ENCODE measurements at places on chromosomes 1 and 21.

- no peak for DNase-seq
Observed at GRCh38 chr1:165565751-165566490, 22.1 kb downstream of the LRRC52 start.

GRCh38 chr1:175735144-175735543, 8.3 kb downstream of the TNR start:
- no peak for DNase-seq

DNA sequence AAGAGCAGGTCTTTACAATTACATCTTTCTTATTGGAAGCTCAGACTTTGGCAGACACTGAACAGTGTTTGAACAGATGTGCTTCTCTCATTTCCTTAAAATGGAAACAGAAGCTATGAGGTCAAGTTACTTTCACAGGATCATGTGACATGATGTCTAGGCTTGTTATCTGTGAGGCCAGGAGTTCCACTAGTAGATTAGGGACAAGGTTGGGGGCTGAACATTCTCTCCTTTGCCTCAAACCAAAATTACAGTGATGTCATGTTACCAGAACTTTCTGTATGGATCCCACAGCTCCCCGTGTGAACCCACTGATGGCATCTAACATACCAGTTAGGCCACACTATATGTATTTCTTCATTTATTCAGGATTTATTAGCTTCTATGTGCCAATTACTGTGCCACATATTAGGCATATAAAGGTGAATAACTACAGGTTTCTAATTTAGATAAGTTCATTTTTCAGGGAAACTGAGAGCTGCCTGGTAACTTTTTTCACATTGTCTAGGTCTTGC, 6.0 kb downstream of the DYNLT5 start:
- DNase-seq, result no peak

DNA sequence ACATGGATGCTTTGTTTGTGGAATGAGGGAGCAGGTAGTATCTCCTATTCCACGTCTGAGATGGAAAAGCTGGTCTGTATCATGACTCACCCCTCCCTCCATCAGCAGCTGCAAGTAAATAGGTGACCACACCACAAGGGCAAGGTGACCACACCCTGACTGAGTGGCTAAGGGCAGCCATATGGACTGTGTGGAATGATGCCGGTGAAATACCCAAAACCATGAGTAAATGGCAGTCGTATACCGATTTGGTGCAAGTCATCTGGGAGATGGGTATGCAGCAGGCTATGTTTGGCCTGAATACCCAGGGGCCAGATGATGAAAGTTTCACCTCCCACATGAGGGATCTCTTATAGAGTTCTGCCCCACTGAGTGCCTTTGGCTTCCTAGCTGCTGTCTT, 15.8 kb upstream of the UBE2U start:
- no peak for DNase-seq

DNA sequence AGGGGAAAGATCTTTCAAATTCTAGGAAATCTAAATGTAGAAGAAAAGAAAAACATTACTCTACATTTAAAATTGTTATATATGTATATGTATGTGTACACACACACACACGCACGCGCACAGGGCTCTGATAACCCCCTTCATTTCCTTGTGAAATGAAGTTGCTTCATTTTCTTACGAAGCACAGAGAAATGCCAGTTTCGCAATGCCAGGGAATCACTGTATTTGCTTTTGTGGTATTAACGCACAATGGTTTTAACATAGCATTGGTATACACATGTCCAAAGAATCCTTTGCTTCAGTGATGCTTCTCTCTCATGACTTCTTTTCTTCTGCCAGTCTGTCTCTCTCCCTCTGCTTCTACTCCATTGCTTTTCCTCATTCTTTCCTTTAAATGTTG, 8.4 kb upstream of the DDAH1 start:
- no peak for DNase-seq

DNA sequence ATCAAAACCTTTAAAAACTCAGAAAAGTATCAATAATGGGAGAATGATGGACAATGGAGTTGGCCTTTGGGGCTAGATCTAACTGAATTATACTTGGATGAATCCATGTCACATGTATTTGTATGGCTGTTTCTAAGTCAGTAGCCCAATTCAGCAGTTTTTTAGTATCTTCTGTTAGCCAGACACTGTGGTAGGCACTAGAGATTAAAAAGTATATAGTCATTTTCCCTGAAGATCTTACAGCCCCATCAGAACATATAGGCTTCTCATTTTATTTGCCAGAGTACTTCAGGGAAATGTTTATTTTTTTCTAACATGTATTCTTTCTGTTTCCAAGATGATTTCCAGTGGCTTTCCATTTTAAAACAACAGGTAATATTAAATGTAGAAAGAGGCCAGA, 273.7 kb downstream of the NFIA start:
- DNase-seq, result no peak

DNA sequence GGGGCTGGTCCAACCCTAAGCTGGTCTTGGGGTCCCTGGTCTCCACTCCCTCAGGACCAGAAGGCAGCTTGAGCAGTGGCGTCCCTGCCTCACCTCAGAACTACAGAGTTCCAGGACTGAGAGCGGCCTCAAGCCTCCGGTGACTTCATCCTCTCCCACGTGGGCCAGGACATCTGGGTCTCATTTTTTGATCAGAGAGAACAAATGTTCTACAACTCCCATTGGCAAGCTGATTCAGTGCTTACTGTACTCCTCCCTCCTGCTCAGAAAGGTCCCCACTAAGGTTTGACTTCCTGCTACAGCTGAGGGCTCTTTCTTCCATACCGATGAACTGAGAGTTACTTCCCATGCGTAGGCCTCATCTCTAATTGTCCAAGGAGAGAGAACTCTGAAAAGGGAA, 78.5 kb downstream of the PLXNA2 start:
- no peak for DNase-seq

DNA sequence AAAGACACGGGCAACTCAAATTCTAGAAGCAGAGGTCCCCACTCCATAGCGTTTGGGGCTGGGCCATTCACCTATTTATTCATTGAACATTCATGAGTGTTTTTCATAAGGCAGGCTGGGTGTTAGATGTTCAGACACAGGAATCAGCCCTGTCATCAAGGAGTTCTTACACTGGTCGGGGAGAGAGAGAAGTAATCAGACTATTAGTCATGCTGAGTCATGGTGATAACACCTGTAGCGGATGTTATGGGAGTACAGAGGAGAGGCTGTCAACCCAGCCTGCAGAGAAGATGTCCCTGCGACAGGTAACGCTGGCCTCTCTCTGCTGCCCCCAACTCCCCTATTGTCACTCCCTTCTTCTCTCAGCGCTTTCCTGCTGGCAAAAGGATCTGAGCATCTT, 17.2 kb downstream of the LY9 start:
- DNase-seq, result peak; percentile 75

- no peak for DNase-seq
Observed at GRCh38 chr1:225526878-225527277, 99.0 kb upstream of the LBR start.

DNA sequence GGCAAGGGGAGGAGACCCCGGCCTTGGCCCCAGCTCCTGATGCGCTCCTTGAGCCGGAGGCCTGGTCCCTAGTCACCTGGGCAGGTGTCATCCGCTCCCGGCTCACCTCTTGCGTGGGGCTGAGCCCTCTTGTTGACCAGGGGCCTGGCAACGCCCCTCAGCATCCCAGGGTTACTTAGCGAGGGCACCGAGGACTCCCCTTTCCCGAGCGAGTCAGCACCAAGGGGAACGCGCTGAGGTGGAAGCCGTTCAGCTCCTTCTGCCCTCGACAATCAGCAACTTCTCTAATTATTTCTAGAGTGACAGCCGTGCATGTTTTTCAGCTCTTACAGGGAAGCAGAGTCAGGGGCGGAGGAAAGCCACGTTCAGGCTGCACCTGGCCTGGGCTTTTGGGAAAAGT, 522 bp downstream of the SLC45A1 start:
- no peak for DNase-seq

GRCh38 chr1:211705467-211706091, 30.2 kb upstream of the NEK2 start:
- no peak for DNase-seq

- no peak for DNase-seq
Observed at GRCh38 chr1:76144247-76144646, 69.7 kb downstream of the ST6GALNAC3 start.

DNA sequence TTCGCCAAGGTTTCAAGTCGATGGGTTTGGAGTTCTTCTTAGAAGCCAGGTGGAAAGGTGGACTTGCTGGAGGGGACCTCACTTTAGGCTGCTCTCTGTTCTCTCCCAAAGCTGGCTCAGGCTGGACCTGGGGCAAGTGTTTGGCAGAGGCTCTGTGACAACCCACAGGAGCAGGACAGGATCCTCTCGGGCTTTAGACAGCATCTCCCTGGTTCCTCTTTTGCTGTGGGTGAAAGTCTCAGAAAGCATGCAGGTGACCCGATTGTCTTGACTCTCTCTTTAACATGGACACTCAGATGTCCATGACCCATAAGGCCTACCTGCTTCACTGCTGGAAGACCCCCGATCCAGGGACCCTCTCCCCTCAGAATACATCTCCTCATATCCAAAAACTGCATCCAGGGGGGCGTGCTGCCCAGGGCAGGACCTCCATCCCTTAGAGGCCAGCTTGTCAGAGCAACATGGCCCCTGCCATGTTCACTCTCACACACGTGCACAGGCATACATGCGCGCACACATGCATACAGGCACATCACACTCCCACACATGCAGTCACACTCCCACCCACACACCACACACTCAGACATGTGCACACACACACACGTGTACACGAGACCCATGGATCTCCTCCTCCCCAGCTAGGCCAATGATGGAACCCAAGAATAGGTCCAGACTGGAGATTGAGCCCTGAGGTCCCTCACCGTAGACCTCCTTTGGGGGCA, 21.3 kb downstream of the MRPL37 start:
- DNase-seq, result no peak

DNA sequence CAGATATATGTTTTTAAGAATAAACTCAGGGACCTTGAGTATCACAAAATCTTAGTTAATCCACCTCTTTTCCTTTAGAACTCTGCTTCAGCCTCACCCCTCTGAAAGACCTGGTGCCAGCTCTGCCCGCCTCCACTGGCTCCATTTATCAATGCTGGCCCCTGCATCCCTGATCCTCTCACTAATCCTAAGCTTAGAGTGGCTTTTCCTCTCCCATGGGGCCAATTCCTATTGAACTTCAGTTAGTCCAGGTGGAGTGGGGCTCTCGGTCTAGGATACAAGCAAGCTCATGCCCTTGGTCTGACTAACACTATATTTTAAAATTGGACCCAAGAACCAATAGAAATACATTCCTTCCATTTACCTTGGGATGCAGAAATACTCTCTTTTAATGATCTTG, 87.0 kb downstream of the RGS7 start:
- DNase-seq, result no peak

- no peak for DNase-seq
Observed at GRCh38 chr1:8822373-8823294, 5.2 kb upstream of the RERE start.

DNA sequence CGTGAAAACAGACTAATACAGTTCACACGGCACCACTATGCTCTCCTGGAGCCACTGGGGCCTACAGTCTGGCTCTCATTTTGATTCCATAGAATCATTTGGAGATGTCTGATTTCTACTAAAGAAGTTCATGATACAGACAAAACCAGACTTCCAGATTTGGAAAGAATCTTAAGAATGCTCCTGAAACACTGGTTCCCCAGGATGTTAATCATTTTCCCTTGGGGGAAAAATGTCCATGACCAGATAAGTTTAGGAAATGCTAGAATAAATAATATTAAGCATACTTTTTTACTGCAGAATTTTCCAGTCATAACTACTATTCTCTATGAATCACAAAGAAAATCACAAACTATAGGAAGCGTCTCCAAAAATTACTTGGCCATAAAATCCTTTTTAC, 63.0 kb upstream of the RGS7 start:
- no peak for DNase-seq

- DNase-seq, result no peak
Observed at GRCh38 chr1:10467078-10467477, 5.3 kb downstream of the DFFA start.

- DNase-seq, result no peak
Observed at GRCh38 chr1:86259390-86259789, 102.8 kb upstream of the COL24A1 start.

DNA sequence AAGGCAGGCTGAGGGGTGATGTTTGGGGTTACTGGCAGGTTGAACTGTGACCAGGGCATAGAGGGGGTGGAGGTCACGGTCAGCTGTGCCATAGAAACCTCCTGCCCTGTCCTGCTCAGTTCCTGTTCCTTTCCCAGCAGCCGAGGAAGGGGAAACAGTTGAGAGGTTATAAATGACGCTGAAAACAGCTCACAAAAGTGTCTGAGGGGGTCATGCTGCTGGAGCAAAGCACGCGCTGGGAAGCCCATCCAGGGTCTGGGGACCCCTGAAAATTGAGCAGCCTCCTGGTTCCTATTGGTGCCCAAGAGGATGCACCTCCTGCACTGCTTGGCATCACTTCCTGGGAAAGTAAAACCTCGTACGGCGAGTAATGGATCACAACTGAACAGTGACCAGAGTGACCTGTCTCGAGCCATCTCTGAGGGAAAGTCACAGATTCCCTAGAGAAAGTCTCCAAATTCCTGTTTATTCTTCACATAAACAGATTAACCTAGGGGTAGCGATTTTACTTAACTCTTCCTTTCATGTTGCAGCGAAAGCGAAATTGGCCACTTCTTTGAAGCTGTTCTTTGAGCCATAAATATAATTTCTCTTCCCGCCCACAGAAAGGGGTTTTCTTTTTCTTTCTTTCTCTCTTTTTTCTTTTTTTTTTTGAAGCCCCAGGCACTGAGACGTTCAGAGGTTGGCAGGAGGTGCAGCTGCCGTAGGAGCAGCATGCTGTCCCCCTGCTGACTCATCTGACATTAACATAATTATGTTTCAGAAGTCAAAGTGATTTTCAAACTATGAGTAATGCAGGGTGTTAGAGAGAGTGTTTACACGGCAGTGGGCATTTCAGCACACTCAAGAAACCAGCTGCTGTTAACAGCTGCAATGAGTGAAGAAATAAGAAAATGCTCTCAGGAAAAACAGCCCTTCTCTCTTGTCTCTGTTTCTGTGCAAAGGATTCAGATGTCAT, 41.8 kb upstream of the ATF3 start:
- peak; percentile 88 for DNase-seq

DNA sequence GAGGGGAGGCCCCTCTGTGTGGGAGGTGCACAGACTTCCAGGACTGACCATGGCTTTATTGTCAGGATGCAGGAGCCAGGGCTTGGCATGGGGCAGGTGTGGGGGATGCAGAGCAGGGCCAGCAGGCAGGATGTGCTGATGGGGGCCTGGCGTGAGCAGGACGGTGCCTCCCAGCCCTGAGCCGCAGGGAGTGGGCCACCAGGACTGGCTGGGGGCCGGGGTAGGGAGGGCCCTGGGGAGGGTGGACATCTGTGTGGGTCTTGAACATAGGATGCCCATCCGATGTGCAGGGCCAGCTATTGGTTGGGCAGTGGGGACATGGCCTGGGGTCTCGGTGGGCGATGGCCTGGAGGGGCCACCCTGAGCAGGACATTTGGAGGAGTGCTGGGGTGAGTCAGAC, 15.6 kb downstream of the PRMT2 start:
- DNase-seq, result no peak

- DNase-seq, result no peak
Observed at GRCh38 chr1:61687901-61688300, 37.0 kb downstream of the TM2D1 start.
